Pons (tissue), 1 donor: ENCODE measurements at places on chromosomes 12 and 14.

DNA sequence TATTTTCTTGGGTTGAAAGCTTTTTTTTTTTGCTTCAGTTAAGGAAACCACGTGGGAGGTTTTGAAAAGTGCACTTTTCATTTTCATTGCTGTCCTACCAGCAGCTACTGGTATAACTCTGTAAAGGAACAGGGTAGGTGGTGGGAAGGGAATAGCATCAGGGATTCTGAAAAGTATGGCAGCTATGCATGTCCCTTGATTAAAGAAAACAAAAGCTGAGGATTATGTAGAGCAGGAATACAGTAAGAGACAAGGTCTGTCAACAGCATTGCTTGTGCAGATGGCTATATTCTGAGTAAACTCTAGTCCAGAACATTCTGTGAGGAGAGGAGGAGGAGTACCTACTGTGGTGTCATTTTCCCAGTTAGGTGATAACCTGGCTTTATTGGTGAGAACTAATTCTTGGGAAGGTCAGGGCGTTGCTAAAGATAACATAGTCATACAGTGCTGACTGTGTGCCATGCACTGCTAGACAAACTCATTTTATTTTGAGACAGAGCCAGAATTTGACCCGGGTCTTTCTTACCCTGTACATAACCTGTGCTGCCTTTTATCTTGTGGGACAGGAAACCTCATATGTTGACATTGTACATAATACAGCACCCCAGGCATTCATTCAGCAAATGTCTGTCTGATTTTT lies 80.3 kb upstream of the TRAF3 start:
- no peak for DNase-seq

GRCh38 chr14:89206389-89207031 lies 210.5 kb downstream of the FOXN3 start:
- DNase-seq: no peak

DNA sequence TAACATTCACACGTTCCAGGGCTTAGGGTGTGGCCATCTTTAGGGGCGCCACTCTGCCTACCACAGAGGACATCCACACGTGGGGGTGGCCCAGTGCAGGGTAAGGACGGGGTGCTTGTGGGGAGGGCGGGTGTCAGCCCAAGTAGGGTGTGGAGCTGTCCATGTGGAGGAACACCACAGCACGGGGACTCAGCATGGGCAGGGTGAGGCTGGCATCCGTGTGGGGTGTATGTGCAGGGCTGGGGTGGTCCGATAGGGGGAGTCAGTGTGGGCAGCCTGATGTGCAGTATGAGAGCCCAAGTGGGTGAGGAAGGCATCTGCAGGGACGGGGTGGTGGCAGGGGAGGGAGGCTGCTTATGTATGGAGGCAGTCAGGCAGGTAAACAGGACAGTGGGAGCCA lies 17.7 kb downstream of the PSMC1 start:
- DNase-seq: no peak

- DNase-seq: peak; percentile 71
Measured at GRCh38 chr12:1972856-1973317, 31.4 kb downstream of the DCP1B start.

DNA sequence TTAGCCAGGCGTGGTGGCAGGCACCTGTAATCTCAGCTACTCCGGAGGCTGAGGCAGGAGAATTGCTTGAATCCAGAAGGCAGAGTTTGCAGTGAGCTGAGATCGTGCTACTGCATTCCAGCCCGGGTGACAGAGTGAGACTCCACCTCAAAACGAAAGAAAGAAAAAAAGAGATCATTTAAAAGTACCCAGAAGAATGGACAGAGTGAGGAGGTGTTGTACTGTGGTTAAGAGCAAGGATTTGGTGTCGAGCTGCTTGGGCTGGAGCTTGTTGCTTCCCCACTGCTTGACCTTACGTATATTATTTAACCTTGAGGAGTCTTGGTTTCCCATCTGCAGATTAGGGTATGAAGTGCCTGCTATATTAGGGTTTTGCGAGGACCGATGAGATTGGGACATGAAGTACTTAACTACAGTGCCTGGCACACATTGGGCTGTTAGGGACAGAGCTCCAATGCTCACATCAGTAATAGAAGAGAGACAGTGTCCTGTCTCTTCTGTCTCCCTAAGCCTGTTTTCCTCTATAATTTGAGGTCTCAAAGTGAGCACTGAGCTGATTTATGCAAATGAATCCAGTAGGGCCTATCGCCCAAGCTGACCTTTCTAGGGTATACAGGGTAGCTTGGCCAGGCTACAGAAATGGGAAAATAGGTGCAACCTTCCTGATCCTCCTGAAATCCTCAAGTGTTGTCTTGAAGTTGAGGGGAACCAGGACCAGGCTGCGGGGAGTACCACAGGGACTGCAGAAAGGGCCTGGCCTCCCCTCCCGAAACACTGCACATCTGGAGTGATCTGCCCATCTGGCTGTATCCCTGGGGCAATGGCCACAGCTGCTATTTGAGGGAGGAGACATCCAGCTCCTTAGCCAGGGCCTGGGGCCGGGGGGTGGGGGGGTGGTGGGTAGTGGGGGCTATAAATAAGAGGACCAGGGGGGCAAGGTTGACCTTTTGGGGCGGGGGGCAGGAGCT lies 8.6 kb upstream of the HDAC7 start:
- DNase-seq: no peak

- DNase-seq: no peak
Measured at GRCh38 chr12:3366451-3367110, 124.4 kb upstream of the PRMT8 start.

DNA sequence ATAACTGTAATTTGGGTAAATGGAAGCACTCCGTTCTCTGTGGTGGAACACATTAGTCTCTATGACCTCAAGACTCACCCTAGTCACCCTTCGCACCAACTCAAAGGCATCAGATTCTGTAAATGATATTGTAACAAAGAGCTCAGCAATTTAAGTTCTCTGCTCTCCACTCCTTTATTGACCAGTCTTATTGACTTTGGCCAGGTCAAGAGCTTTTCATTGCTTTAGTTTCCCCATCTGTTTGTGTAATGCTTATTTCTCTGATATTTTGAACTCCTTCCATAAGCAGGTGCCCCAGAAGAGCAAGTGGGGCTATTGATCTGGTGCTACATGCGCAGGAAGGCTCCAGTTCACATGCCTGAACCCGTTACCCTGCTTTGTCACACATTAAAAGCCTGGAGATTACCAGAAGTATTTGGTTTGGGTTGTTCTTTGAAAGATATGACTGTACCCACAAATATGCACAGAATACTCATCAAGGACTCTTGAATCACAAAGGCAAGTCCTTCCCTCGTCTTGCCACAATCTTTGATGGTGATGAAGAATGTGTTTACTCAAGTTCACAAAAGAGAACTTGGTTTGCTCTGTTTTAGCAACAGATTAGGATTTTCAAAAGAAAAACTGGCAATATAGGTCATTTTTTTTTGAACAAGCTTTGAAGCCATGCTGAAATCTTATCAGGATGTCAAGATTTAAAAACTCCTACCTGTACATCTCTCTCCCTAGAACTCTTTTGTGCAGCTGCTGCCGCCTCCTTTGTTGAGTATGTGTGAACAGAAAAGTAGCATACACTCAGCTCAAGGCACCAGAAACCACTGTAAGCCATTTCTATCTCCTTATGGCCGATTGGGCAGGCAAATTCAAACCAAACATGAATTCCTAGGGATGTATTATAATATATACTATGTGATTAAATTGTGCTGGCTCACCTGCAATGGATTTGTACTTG lies 193.9 kb downstream of the BCAT1 start:
- no peak for DNase-seq

DNA sequence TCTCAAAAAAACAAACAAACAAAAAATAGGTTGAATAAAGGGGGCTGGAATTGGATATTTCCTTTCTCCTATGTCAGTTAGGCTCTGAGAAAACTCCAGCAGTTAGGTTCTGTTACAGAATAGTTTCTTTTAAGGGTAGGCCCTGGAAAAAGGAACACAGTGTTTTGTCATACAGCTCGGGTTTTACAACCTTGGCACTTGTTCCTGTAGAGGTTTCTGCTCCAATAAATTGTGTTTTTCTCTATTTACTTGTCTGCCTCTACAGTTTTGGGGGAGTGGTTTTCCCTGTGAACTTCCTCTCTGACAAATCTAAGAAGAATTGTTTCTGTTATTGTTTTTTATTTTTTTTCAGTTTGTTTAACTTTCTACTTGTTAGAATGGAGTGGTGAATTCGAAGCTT lies 167.6 kb downstream of the ACSS3 start:
- no peak for DNase-seq

DNA sequence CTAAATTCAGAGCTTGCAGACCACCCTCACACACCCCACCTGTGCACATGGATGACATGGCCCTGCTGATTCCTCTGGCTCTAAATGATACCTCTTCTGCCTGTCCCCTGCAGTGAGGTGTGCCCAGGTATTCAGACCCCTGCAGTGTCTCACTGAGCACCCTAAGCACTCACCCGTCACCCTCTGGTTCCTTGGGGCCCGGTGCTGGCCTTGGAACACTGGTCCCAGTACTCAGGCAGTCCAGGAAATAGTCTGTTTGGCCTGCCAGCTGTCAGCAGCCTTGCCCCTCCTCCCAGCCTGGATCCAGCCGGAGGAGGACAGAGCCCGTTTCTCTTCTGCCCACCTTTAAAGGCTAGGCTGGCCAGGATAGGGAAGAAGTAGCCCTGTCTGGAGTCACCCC lies 44.9 kb downstream of the ESRRB start:
- no peak for DNase-seq

GRCh38 chr12:5226581-5226980 lies 182.9 kb downstream of the KCNA5 start:
- no peak for DNase-seq

DNA sequence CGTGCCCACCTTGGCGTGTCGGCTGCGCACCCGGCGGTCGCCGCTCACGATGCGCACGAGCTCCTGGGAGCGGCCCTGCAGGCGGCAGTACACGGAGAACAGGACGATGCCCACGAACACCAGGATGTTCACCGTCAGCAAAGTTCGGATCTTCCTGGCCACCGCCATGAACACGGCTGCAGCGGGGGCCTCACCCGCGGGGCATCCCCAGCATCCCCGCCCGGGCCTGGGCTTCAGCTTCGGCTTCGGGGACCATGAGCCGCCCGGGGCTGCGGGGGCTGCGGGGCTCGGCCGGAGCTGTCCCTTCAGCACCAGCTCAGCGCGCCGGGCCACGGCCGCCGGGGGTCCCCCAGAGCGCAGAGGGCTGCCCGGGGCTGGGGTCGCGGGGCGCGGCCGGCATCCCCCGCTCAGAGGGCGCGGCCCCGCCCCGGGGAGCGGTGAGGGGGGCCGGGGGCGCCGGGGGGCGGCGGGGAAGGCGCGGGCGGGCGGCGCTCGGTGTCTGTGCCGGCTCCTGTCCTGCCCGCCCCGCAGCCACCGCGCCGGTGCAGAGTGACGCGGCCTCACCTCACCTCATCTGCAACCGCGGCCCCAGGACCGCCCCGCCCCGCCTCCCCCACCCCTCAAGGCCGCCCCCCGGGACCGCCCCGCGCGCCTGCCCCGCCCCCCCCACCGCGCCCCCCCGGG lies at the start of gene GALNT9:
Gene GALNT9, minus strand, starts transcription at position 554 of the 684 bp plus-strand sequence. Its CDS starts 386 bp downstream, at position 168.
- DNase-seq: no peak

- no peak for DNase-seq
Measured at GRCh38 chr12:80582431-80582830, 125.0 kb upstream of the MYF6 start.

GRCh38 chr14:87613881-87614280 lies 379.1 kb downstream of the GALC start:
- no peak for DNase-seq

- no peak for DNase-seq
Measured at GRCh38 chr14:58724702-58725101, 86.9 kb downstream of the DACT1 start.

DNA sequence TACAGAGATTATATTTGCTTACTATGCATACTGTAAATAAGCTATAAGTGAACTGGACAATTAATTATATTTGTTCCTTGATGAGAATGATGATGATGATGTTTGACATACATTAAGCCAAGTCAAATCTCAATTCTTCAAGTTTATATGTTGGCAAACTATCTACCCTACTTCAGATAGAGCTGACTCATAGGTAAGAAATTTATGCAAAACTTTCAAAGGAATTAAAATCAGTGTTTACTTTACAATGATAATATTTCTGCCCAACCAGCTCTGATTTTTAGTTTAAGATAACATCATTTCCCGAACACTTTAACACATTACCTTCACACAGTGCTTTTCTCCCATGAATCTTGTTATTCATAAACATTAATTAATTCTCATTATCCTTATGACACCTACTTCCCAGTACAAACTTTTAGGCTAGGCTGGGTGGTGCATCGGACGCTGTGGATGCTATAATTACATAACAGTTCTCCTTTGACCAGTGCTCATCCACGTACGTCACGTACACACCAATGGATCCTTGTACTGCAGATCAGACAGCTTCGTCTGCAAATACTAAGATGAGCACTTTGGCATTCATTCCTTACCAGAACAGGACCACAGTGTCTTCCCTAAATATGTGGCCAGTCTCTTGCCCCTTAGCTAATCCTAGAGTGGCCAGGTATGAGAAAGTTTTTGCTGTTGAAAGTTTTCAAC lies 18.3 kb downstream of the BMP4 start:
- no peak for DNase-seq

- DNase-seq: peak; percentile 62
Measured at GRCh38 chr12:108967869-108968540, 52.9 kb downstream of the SVOP start.

DNA sequence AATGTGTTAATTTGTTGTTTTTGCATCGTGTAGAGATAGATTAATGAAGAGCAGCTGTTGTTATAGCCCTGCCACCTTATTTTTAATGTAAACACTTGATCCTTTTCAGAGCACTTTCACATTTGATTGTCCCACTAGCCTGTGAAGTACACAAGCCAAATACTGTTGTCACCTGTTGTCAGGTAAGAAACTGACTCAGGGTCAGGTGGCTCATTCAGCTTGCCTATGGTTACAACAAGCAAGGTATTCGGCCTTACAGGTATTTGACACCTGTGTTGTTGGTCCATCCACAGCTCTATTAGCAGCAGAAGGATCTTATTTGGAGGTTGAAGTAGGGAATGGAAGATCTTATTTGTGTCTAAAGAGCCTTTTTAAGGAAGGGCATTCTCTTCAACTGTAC lies 108.9 kb downstream of the GPR135 start:
- DNase-seq: no peak

- no peak for DNase-seq
Measured at GRCh38 chr14:99945732-99946651, 119.2 kb upstream of the EVL start.

DNA sequence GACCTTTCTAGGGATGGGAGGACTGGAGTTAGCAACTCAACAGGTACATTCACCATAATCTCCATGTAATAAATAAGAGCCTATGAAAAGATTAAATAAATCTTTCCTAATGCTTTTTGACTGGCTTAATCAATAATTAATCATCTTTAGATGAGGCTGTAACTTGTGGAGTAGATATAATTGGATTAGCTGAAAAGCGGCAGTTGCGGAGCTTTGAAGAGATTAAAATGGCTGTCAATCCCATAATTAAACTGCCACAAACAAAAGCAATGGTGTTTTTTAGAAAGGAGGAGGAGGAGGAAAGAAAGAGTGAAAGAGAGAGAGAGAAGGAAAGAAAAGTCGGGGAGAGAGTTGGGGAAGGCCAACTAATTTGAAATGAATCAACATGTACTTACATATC lies 70.7 kb upstream of the TMEM263 start:
- no peak for DNase-seq

GRCh38 chr14:102419716-102420115 lies 57.0 kb downstream of the TECPR2 start:
- no peak for DNase-seq

- DNase-seq: no peak
Measured at GRCh38 chr12:54075974-54076373, 22.3 kb downstream of the HOXC4 start.
